ENCODE measurements at places on chromosomes 4 and X. TPM values are rescaled to one million over a fixed set of nuclear protein-coding genes. Genes with fewer than 3 reads are reported as not detected.

SLC6A14 gene
- not detected for total RNA-seq

HS6ST2 gene
- total RNA-seq = 3.9 TPM

MAP9 gene
- 9.9 TPM for total RNA-seq

TLR2 gene
- total RNA-seq = not detected

SCML2 gene
- 6.7 TPM for total RNA-seq

SNCA gene
- 29.6 TPM for total RNA-seq

EDA gene
- total RNA-seq = 1.1 TPM

CYLC1 gene
- not detected for total RNA-seq

ARHGAP6 gene
- total RNA-seq = 0.14 TPM

DCAF12L2 gene
- total RNA-seq = not detected

LARP7 gene
- total RNA-seq = 22.9 TPM

ENPEP gene
- total RNA-seq = not detected

SPANXD gene
- 74.7 TPM for total RNA-seq

ERAS gene
- total RNA-seq = not detected

VCX gene
- 79.3 TPM for total RNA-seq

GLOD5 gene
- not detected for total RNA-seq

MAGED4B gene
- total RNA-seq = 13.2 TPM

TSPAN6 gene
- 53.5 TPM for total RNA-seq

SUPT20HL1 gene
- total RNA-seq = not detected

GAGE12H gene
- not detected for total RNA-seq

RPA4 gene
- total RNA-seq = not detected

GPR50 gene
- not detected for total RNA-seq

ZNF157 gene
- not detected for total RNA-seq

YTHDC1 gene
- 31.8 TPM for total RNA-seq

SOD3 gene
- not detected for total RNA-seq

FGF13 gene
- total RNA-seq = 15.1 TPM

GYG2 gene
- total RNA-seq = 7.2 TPM

LONRF3 gene
- total RNA-seq = 1.8 TPM

POU3F4 gene
- 0.82 TPM for total RNA-seq

CXCL10 gene
- 0.41 TPM for total RNA-seq

UGT8 gene
- 10.9 TPM for total RNA-seq
